Sciatic nerve (tissue), 2 donors: ENCODE measurements at places on chromosomes 1 and 21.

- no peak for DNase-seq
Observed at GRCh38 chr1:168453056-168453455, 90.7 kb downstream of the XCL2 start.

DNA sequence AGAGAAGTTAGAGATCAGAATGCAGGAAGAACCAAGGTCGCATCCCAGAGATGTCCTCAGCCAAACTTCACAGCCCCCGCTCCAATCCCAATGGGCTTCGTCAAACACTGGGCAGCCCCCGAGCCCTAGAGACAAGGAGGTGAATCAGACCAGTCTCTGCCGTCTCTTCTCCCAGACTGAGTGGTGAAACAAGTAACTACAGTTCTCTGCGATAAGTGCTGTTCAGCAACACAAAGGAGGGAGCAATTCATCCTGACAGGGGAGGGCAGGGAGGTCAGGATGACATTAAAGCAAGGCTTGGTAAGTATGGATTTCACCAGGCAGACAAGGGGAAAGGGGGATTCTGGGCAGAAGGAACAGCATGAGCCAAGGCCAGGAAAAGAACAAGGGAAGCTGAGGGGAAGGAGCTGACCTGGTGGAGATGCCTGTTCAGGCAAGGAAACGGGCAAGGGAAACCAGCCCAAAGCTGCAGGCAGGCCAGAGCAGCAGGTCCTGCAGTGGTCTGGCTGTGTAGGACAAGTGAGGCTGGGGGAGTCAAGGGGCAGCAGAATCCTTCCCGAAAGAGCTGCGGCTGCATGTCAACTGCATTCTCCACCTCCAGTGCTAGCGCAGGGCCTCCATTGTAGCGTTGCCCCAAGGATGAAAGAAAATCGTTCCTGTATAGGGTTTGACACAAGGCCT, 13.6 kb upstream of the ERI3 start:
- DNase-seq: no peak

- DNase-seq: no peak
Observed at GRCh38 chr1:202725526-202725925, 15.3 kb upstream of the SYT2 start.

DNA sequence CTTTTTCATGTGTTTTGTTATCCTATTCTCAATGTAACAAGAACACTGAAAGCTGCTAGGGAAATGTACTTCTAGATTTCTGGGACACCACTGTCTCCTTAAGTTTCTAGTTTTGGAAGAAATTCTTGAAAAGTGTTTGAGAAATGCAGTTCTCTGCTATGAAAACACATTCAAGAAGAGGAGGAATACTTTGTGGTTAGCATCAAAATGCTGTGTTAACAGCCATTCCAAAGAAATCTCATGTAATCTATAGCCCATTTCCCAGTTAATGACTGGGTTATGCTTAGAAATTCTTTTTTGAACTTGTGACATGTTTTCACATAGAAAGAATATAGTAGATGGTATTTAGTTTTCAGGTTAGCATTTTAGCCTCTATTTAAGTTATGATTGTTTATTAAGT, 6.0 kb downstream of the RAVER2 start:
- DNase-seq: no peak

DNA sequence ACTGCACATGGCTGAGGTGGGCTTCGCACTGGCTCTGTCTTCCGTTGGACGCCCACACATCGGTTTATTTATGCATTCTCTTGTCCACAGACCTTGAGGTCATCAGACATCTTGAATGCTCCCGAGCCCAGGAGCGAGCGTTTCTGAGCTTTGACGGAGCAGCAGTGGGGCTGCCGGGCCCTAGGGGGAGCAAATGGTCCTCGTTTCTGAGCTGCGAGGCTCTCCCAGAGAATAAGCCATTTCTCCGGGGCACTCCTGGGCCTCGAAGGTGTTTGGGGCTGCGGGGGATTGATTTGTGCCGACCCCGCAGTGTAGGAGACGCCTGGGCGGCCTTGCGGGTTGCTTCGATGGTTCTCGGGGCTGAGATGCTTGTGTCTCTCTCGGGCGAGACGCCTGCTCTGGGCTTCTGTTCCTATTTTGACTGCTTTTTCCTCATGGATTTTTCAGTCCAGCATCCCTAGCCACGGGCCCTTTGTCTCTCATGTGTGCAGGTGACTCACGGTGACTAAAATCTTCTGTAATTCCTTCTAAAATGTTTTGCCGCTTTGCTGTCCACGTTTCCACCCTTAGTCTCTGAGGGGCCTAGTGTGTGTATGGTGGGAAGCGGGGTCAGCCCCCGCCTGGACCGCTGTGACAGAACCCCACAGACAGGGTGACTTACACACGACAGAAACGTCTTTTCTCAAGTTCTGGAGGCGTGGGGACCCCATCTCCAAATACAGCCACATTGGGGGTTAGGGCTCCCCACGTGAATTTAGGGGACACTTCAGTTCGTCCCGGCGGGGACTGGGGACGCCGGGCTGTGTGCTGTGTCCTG, 62.1 kb downstream of the FAAP20 start:
- DNase-seq: peak; percentile 72

- peak; percentile 82 for DNase-seq
Observed at GRCh38 chr1:201538612-201539551, at the start of gene NAV1. Gene NAV1, plus strand, starts transcription at chr1:201539127. Its CDS starts 83,758 bp downstream, at chr1:201622885.

GRCh38 chr1:2151252-2151651, 43.3 kb downstream of the FAAP20 start:
- DNase-seq: no peak

DNA sequence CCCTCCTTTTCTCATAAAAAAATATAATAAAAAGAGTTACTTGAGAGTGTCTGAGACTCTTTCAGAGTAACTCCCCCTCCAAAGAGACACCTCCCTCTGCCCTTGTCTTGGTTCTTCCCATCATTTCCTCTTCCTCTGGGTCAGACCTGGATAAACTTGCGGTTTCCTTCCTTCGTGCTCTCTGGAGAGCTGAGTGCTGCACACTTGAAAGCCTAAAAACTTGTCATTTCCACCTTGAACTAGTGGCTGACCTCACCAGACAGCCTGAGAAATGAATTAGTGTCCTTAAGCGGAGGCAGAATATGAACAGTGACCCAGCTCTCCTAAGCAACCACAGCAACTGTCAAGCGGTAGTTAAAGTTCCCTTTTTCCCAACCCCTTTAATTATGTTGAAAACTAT, 88.4 kb upstream of the PROX1 start:
- DNase-seq: no peak

GRCh38 chr1:59418363-59419144, 121.7 kb downstream of the FGGY start:
- no peak for DNase-seq

GRCh38 chr1:3235496-3235895, 166.5 kb downstream of the PRDM16 start:
- no peak for DNase-seq

GRCh38 chr1:219990782-219991510, 55.4 kb downstream of the EPRS1 start:
- no peak for DNase-seq

DNA sequence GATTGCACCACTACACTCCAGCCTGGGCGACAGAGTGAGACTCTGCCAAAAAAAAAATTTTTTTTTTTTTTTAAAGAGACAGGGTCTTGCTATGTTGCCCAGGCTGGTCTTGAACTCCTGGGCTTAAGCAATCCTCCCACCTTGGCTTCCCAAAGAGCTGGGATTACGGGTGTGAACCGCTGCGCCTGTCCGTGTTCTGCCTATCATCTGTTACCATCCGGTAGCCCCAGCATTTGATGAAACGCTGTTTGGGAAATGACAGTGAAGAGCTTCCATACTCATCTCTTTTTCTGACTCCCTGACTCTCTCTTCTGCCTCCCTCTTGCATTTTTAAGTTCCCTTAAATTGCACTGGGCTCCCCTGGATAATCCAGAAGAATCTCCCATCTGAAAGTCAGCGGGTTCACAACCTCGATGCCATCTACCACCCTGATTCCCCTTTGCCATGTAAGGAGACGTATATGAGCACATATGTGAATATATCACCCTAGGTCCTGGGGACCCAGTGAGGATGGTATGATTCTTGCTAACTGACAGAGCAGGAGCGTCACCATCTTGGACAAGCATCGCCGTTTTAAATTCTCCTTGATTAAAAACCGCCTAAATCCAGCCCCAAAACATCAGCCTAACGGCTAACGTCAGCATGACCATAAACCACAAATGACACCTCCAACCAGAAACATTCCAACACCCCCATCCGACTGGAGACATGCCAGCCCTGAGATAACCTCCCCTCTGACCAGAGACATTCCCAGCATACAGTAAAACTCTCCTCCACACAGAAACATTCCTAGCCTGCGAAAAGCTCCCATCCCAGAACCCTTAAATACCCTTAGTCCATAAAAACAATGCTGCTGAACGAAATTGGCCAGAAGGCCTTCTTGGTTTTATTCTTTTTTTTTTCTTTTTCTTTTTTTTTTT, 12.4 kb downstream of the TNFRSF8 start:
- no peak for DNase-seq

DNA sequence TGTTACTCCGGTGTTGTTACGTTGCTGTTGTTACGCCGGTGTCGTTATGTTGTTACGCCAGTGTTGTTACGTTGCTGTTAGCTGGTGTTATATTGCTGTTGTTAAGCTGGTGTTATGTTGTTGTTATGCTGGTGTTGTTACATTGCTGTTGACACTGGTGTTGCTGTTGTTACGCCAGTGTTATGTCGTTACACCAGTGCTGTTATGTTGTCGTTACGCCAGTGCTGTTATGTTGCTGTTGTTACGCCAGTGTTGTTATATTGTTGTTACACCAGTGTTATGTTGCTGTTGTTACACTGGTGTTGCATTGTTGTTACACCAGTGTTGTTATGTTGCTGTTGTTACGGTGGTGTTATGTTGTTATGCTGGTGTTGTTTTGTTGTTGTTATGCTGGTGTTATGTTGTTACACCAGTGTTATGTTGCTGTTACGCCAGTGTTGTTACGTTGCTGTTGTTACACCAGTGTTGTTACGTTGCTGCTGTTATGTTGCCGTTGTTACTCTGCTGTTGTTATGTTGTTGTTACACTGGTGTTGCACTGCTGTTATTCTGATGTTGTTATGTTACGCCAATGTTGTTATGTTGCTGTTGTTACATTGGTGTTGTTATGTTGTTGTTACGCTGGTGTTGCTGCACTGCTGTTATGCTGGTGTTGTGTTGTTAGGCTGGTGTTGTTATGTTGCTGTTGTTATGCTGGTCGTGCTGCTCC, 25.6 kb downstream of the H6PD start:
- no peak for DNase-seq

DNA sequence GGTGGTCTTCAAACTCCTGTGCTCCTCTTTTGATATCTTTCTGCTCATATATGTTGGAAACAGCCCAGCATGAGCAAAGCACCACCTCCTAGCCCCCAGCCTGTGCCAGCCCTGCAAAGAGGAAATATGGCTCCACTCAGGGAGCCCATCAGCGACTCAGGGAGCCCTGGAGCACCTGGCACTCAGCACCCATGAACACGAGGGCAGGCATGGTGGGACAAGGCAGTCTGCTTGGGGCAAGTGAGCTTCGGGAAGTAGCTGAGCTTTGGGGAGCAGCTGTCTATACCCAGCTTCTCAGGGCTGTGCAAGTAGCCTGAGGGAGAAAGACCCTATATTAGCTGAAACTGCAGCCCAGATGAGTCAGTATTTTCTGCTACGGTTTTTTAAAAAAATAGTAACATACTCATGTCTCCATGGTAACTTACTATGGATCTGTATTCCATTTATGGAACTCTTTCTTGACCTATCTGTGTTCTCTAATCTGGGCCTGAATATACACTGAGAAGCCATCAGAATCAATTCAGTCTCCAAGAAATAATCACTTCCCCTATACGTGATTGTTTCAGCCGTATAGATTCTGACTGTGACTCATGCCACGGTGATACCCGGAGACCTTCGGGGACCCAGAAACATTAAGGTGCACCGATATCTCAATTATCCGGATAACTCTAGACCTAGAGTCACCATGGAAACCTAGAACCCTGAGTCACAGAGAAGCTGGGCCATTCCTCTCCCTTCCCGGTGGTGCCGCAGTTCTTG, 1.5 kb upstream of the ETS2 start:
- DNase-seq: no peak

DNA sequence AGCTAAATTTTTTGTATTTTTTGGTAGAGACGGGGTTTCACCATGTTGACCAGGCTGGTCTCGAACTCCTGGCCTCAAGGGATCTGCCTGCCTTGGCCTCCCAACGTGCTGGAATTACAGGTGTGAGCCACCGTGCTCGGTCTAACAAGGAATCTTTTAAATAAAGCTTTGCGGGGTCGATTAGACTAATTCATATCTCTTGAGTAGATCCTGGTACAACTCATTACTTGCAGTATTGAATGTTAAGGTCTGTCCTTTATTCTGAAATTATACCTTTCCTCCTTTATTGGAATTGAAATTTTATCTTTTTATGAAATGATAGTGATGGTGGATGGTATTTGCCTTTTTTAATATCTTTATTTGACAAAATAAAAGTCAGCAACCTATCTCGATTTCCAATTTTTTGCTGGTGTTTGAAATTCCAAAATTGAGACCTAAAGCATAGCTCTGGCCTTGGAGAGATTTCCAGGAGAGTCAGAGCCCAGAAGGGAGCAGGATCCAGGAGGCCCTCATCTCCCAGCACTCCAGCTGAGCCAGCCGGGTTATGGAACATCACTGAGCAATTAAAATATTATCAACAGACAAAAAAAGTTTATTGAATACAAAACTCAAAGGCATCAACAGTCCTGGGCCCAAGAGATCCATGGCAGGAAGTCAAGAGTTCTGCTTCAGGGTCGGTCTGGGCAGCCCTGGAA, 4.7 kb downstream of the S100A2 start:
- peak; percentile 42 for DNase-seq

GRCh38 chr1:209927466-209927865, 10.6 kb upstream of the SYT14 start:
- no peak for DNase-seq

- no peak for DNase-seq
Observed at GRCh38 chr21:44742418-44743153, 31.2 kb upstream of the TSPEAR start.

- DNase-seq: no peak
Observed at GRCh38 chr1:22892789-22893188, 79.9 kb downstream of the LACTBL1 start.

DNA sequence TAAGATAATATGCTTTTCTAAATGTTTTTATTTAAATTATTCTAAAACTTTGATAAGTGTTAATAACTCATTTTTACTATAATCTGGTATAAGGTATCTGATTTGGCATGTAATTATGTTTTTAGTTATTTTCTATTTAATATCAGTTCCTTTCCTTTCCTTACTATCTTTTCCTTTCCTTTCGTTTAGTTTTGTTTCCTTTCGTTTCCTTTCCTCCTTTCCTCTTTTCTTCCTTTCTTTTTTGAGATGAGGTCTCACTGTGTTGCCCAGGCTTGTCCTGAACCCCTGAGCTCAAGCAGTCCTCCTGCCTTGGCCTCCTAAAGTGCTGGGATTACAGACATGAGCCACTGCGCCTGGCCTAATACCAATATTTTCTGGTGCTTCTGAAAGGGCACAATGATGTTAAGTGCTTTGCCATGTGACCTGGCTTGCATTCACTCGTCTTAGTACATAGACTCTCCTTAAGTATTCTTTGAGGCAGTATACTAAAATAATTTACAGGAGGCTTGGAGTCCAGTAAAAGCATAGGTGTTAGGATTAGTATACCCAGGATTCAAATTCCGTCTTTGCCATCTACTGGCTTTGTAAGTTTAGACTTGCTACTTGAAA, 18.7 kb downstream of the MIER1 start:
- DNase-seq: no peak
